ENCODE measurements at places on chromosomes 1 and 21.

DNA sequence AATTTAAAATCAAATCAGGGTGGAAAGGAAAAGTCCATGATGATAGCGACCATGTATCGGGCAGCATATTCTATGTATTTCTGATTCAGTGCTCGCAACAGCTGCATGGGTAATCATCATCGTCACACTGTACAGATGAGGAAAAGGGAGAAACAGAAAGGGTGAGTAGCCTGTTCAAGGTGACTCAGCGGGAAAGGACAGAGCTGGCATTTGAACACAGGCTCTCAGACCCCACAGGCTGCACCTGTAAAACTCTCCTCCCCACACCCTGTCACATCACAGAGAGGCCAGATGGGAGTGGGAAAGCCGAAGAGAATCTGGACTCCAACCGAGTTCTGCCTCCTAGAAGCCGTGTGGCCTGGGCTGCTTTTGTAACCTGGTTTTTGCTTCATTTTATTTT is 14.0 kb downstream of the RUNX1 start:
- no peak for DNase-seq

- no peak for DNase-seq
Observed at GRCh38 chr1:114720492-114720891, 3.9 kb upstream of the NRAS start.

DNA sequence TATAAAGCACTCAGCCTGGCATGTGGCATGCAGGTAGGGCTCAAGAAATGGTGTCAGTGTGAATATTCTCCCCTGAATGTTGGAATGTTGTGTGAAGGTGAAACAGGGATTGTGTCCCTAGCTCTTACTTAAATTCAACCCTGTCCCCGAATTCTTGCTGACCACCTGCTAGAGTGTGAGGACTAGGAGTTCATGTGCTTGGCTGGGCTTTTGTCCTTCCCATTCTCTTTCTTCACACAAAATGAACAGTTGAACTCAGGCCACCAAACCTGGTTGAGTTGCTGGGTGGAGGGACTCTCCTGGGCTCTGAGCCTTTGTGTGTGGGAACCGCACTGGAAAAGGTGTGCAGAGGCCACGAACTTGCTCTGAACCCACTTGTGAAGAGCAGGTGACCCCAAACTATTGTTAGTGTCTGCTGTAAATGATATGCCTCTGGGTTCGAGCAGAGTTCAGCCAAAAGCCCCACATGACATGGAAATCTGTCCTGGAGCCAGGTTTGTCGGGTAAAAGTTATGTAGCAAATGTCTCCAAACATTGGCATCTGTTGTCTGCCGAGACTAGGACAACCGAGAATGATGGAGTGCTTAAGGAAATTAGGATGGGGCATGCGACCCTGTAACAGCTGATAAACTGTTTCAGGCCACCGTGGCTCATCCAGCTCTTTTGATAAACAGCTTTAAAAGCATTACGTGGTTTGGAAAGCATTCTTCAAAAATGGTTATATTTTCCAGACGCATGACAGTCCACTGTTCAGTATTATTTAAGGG is 144.2 kb downstream of the DHRS3 start:
- no peak for DNase-seq

DNA sequence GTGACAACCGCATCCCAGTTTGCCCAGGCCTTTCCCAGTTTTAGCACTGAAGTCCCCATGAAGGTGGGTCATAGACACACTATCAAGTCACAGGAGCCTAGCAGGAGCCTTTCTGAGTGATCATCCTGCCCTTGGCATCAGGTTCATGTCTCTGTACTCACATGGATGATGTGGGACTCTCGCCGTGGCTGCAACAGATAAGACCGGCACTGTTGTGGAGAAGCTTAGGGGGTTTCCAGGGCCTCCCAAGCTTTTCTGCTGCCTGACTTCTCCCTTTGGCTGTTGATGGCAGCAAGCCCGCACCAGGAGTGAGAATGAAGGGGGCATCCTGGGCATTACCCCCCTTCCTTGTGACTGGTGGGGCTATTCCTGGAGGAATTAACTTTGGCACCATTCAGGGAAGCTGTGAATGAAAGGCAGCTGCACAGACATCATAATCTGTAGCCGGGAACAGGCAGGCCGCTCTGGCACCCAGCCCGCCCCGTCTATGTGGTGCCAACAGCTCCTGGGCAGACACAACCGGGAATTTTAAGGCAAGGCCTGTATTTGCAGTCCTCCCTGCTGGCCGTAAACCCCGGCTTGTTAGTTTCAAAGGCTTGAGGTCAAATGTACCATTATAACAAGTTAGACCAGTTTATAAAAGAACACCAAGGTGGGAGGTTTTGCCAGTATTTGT is 148.6 kb downstream of the HUNK start:
- DNase-seq, result no peak

GRCh38 chr1:46136711-46137110 is 4.3 kb upstream of the PIK3R3 start:
- no peak for DNase-seq

DNA sequence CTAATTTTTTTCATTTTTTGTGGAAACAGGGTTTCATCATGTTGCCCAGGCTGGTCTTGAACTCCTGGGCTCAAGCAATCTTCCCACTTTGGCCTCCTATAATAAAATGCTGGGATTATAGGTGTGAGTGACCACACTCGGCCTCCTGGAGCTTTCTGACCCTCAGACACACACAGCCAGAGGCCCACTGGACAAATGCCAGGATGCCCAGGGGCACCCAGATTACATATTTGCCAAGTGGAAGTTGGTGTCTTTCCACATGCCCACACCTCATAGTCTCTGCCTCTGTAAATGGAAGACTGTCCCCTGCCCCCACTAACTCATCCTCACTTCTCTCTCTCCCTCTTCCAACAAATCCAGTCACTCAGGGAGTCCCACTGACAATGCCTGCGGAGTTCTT is 63.4 kb upstream of the LRP8 start:
- no peak for DNase-seq

DNA sequence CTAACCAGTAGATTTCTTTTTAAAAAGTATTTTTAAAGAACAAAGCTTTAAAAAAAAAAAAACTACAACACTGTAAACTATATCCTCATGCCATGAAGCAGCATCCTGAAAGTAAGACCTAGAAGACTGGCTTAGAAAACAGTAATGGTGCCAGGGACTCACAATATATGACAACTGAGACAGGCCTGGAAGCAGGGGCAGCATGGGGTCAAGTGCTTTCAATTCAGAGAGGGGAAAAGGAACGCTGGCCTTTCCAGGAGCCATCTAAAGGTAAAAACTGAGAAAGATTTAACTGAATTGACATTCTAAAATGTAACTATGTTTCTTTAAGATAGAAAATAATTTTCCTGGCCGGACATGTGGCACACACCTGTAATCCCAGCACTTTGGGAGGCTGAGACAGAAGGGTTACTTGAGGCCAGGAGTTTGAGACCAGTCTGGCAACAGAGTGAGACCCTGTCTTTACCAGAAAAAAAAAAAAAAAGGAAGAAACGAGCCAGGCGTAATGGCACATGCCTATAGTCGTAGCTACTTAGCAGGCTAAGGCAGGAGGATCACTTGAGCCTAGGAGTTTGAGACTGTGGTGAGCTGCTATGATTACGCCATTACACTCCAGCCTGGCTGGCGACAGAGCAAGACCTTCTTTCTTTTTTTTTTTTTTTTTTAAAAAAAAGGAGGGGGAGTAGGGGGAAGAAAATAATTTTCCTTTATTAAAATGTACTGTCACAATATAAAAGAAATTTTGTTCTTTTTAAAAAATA is 54.1 kb downstream of the SLC35D1 start:
- DNase-seq, result no peak

DNA sequence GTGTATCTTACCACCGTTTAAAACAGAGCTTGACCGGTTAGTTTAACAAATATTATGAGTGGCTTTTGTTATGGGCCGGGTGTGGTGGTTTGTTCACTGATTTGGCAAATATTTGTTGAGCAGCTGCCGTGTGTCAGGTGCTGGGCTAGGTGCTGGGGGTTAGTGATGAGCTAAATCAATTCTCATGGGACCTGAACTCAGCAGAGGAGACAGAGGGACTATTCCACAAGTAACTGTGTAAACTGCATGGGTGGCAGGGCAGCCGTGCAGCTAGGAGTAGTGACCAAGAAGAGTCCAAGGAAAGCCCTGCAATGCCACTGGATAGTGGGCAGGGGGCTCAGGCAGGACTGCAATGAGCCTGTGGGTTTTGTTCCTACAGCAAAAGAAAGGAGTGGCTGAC is 11.2 kb upstream of the C2CD2 start:
- peak; percentile 11 for DNase-seq

- peak; percentile 51 for DNase-seq
Observed at GRCh38 chr1:15866721-15867201, 19.3 kb downstream of the SPEN start.

DNA sequence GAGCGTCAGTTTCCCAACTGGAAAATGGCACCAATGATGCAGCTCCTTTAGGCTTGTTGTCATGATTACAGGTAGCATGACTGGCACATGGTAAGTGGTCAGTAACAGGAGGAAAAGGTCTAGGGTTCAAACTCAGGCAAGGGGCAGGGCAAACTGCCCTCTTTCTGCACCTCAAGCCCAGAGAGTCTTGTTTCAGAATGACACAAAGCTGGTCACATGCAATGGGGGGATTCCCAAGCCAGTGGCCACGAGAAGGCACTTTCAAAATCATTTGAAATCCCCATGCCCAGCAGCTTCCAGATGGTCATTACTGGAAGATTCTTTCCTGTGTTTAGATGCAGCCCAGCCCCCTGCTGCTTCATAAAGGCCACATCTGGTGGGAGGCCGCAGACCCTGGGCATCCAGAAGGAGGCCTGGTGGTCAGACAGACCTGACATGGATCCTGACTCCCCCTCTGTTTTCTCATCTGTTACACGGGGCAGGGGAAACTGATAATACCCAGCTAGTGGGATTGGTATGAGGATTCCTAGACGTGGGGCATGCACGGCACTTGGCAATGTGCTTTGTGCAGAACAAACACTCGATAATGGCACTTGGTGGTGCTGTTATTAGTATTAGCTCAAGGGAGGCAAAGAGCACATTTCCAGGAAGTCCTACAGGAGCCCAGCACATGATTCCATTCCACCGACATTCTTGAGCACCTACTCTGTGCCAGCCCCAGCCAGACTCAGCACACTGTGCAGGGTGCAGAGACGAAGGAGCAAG is 6.9 kb upstream of the PLA2G2D start:
- DNase-seq, result no peak

DNA sequence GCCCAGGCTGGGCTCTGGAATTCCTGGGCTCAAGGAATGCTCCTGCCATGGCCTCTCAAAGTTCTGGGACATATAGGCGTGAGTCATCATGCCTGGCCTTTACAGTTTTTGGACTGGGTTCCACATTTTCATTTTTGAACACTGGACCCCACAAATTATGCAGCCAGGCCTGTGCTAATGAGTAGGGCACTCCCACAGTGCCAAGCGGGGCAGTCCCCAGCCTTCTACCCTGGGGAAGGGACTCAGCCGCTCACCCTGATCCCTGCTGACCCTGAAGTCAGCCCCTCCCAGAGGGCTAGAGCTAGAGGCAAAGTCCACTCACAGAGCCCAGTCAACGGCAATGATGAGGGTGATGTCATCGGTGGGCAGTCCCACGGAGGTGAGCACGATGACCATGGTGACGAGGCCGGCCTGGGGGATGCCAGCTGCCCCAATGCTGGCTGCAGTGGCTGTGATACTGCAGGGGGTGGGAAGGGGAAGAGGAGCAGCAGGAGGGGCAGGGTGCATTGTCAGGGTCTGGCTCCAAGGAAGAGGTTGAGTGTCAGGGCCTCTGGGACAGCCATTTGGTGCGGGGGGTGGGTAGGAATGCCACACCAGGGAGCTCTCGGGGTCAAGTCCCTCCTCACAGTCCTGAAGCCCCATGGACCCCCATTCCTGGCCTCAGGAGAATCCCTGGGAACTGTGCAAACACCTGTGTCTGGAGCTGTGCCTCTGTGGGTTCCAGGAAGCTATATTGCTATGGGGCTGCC is 27.6 kb downstream of the PODN start:
- DNase-seq, result no peak

GRCh38 chr1:150076066-150076465 is 8.5 kb downstream of the VPS45 start:
- no peak for DNase-seq

- DNase-seq, result no peak
Observed at GRCh38 chr1:201790261-201790660, 38.7 kb upstream of the IPO9 start.

GRCh38 chr1:192080684-192081083 is 77.6 kb upstream of the RGS18 start:
- no peak for DNase-seq

DNA sequence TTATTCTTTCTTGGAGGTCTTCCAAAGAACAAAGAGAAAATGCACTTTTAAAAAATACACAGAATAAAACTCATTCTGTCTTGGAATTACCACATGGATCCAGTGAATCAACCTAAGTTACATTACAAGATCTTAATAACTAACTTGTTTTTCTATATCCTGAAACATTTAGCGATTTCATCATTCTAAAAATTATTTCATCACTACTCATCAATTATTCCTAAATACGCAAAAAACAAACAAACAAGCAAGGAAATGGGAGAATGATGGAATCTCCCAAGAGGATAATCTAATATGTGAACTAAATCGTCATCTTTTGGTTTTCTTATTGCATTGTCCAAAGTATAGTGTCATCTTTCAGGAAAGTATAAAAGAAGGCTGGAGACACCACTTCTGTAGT is 38.5 kb upstream of the GNG4 start:
- no peak for DNase-seq

DNA sequence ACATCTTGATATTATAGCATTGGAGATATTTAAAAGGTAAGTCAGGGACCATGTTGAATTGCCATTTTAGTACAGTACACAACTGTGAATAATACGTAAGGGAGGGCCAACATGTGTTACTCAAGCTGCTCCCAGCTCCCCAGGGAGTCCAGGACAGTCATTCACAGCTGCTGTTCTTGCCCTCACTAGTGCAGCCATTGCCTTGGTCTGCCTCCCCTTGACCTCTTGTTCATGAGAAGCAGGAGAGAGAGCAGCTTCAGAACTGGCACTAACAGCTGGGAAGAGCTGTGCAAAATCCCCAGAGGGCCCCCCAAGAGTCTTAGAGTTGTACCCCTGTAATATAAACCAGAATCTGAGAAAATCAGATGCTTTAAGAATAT is 16.4 kb downstream of the TCEANC2 start:
- no peak for DNase-seq

DNA sequence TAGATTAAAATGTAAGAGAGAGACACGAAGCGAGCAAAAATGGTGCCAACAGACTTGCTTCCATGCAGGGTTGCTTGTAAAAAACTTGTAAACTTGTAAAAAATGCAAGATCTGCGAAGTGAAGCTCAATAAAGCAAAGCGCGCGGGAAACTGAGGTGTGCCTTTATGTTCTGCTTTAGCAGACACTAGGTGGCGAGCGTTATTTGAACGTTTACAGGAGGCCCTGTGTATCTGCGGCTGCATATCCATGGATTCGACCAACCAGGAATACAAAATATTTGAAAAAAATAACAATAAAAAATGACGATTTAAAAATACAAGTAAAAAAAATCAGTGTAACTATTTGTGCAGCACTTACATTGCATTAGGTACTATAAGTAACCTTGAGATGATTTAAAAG is 1.5 kb downstream of the UBE2G2 start:
- peak; percentile 70 for DNase-seq

- DNase-seq, result peak; percentile 95
Observed at GRCh38 chr1:41371630-41372599, 10.7 kb downstream of the FOXO6 start.

All from NCI-H526 (cell line).